ENCODE measurements at places on chromosomes 3 and 15. TPM values are rescaled to one million over a fixed set of nuclear protein-coding genes. Genes with fewer than 3 reads are reported as not detected.

- no peaks in the 10 kb centered on the region for H3K27me3 ChIP-seq
- H3K4me1 ChIP-seq: peaks cover 7% of the 10 kb centered on the region
- H3K27ac ChIP-seq: no peak overlapping the region
- no peak overlapping the region for H3K4me3 ChIP-seq
- no peak for DNase-seq
Measured at GRCh38 chr3:187257992-187258692, 33.4 kb downstream of the MASP1 start.

MME gene
- total RNA-seq: 24.6 TPM

DNA sequence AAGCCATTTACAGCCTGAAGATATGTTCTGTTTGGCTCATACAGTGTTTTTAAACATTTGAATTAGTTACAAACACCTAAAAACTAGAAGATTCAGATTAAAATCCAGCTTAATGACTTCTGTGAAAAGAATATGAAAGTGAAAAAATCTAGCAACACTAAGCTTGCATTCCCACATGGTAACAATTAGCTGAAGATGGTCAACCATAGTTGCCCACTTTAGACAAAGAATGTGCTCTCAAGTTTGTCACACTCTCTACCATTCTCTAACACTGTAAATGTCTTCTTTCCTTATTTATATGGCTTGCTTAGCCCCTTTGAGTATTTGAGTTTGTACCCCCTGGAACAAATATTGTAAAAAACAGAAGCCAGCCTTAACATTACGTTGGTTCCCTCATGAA, 32.7 kb downstream of the HDGFL3 start:
- peaks cover 37% of the 10 kb centered on the region for H3K36me3 ChIP-seq
- H3K4me3 ChIP-seq: no peak overlapping the region
- peaks cover 8% of the 10 kb centered on the region for H3K4me1 ChIP-seq
- no peak overlapping the region for H3K27ac ChIP-seq
- DNase-seq: no peak

PLIN1 gene
- 0.11 TPM for total RNA-seq

DNA sequence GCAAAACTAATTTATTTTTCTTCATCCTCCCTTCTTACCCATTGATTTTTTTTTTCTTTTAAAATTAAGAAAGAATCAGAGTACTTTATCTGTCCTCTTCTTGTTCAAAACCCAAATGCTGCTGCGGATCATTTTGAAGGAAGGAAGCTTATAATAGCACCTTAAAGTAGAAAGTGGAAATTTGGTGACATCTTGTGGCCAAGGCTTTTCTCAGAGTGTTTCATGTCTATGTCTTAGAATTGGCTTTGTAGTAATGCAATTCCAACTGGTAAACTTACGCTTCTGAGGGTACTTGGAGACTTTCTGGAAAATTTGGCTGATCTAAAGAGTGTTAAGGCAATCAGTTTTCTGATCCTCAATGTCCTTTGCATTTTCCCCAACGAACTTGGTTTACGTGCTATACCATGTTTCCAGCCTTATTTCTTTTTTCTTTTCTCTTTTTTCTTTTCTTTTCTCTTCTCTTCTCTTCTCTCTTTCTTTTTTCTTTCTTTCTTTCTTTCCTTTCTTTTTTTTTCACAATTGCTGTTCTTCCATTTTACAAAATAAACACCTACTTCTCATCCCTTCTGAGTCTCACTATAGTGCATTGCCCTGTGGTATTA, 30.7 kb downstream of the C3orf38 start:
- no peak overlapping the region for H3K27ac ChIP-seq
- H3K27me3 ChIP-seq: no peaks in the 10 kb centered on the region
- H3K36me3 ChIP-seq: no peaks in the 10 kb centered on the region
- no peak for DNase-seq

DNA sequence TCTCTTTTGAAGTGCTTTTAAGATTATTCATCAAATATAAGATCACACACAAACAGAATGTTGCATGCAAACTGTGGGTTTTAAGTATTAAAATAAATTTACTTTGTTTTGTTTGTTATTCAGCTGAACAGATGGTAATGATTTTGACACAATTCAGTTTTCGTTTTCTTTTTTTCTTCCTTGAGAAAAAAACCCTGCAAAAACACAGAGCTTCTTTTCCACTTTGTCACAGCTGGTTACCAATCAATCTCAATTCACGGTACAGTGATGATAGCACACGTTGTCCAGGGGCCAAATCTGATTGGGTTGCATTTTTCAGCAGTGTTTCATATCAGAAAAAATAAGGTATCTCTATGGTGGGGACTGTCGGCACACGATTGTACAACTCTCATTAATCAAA, 473.6 kb downstream of the ROBO2 start:
- DNase-seq: no peak
- H3K27me3 ChIP-seq: no peaks in the 10 kb centered on the region
- no peak overlapping the region for H3K4me3 ChIP-seq
- no peaks in the 10 kb centered on the region for H3K4me1 ChIP-seq

SKOR1 gene
- 0.23 TPM for total RNA-seq

DNA sequence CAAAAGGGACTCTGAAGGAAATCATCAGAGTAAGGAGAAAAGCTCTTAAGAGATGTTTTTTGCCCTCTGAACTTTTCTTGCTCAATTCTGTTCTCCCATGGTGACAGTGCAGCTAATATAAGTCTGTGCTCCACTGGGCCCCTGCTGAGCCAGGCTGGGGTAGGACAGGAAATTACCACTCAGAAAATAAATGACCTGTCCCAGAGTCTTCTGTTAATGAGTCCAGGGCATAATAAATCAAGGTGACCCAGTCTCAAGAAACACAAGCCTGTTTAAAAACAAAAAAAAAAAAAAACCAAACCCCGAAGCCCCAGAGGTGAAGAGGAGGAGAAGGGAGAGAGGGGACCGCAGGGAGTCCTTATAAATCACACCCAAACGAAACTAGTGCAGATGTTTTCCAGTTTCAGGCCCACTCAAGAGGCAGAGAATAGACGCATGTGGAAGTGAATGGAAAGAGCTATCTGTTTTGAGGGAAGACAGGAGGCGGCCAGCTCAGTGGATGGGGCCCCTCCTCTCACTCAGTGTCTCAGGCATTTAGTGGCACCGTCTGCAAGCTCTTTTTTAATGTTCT, 59.8 kb upstream of the BOC start:
- peak overlapping the region; percentile 90 for H3K27ac ChIP-seq
- no peaks in the 10 kb centered on the region for H3K36me3 ChIP-seq
- no peak for DNase-seq
- H3K4me1 ChIP-seq: no peaks in the 10 kb centered on the region
- H3K4me3 ChIP-seq: no peak overlapping the region

DNA sequence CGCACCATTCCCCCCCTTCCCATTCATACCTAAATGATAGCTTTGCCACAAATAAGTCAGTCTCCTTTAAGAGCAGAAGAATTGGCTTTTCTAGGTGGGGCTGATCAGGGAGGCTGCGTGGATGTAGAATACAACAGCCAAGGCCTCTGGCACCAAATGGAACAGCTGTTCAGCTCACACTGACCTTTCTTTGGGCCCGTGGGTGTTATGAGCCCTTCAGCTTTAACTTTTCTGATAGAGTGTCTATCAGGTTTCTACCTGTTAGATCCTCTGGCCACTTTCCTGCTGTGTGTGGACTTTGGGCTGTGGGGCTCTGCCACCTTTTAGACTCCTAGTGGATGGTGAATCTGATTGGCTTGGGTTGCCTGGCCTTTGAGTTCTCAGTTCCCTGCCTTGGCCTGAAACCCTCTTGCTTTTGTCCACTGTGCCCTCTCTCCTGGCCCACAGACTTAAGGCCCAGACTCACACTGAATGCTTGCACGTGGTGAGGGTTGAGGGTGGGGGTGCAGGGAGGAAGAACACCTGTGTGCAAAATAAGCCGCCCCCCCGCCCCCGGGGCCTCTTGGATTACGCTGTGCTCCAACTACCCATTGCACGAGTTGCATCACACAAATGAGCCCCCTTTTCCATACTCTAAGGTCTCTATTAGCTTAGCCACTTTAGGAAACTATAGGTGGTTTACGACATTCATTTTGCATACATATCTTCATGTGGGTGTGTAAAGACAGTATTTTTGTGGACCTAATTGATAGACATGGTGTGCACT, 1.3 kb upstream of the RFX7 start:
- peaks cover 36% of the 10 kb centered on the region for H3K27me3 ChIP-seq
- peaks cover 2% of the 10 kb centered on the region for H3K4me1 ChIP-seq
- peak overlapping the region; percentile 75 for H3K27ac ChIP-seq
- H3K36me3 ChIP-seq: no peaks in the 10 kb centered on the region
- H3K4me3 ChIP-seq: no peak overlapping the region
- peak; percentile 64 for DNase-seq

DNA sequence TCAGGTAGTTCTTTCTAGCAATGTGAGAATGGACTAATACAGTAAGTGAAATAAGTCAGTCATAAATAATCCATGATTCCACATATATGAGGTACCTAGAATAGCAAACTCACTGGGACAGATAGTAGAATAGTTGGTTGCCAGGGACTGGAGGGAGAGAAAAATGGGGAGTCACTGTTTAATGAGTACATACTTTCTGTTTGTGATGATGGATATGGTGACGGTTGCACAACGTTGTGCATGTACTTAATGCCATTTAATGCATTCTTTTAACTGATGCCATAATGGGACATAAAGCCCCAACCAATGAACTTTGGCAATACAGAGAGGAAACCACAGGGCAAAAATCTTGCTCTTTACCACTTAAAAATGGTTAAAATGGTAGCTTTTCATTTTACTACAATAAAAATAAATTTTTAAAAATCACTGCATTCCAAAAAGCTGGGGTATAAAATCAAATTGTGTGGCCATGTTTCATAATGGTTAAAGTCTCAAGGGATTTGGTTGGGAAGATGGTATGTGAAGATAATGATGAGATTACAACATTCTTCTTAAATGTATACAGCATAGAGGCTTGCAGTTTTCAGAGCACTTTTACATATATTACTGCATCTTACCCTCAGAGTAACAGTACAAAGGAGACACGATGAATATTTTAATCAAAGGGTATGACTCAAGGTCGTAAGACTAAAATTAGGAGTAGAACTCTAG, 45.2 kb downstream of the ADAM10 start:
- no peak overlapping the region for H3K4me3 ChIP-seq
- no peak for DNase-seq
- H3K27me3 ChIP-seq: no peaks in the 10 kb centered on the region
- no peak overlapping the region for H3K27ac ChIP-seq

CTXND1 gene
- 0.05 TPM for total RNA-seq

All from endodermal cell (in vitro differentiated cells).